ENCODE measurements at places on chromosomes 16 and 17.

- DNase-seq = no peak
Observed at GRCh38 chr16:47247690-47248089, 103.9 kb upstream of the NETO2 start.

- DNase-seq = no peak
Observed at GRCh38 chr16:69508033-69508755, 57.6 kb upstream of the NFAT5 start.

DNA sequence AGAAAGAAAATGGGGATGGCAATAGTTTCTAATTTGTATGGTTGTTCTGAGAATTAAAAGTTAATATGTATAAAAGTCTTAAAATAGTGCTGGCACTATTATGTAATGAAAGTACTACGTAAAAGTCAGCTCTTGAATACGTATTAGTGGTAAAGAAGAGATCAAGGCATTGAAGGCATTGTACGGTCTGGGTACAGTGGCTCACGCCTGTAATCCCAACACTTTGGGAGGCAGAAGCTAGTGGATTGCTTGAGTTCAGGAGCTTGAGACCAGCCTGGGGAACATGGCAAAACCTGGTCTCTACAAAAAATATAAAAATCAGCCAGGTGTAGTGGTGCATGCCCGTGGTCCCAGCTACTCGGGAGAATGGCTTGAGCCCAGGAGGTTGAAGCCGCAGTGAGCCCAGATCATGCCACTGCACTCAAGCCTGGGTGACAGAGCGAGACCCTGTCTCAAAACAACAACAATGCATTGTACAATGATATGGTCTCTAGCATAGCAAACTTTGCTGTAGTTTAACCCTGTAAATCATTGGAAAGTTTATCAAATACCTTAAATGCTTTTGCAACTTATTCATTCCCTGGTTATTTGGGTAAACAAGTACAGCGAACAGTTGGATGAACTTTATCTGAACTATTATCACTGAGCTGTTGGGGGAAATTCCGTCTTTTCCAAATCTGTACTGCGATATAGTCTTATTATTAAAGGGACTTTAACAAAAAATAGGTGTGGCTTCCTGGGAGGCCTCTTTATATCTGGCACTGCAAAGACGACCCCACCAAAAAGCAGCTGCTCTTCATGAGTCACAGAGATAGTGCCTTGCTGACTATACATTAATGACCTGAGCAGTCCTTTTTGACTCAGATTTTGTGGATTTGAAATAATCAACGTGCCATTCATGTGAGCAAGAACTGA lies 73.6 kb downstream of the GPRC5B start:
- no peak for DNase-seq

DNA sequence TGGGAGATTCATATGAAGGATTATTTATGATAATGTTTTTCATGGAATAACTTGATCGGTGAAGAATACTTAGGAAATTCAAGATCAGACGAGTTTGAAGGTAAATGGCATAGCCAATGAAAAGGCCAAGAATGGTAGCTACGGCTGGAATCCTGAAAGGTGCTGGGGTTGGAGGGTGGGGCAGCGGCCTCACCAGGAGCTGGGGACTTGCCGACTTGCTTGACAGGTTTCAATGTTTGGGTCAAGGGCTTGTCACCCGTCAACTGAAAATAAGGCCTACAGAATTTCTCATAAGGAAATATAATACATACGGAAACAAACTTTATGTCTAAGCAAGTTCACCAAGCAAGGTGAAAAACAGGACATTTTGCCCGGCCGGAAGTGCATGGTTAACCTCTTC lies 9.9 kb downstream of the CRYM start:
- no peak for DNase-seq

GRCh38 chr16:89945654-89946053 lies 2.9 kb upstream of the DEF8 start:
- no peak for DNase-seq

DNA sequence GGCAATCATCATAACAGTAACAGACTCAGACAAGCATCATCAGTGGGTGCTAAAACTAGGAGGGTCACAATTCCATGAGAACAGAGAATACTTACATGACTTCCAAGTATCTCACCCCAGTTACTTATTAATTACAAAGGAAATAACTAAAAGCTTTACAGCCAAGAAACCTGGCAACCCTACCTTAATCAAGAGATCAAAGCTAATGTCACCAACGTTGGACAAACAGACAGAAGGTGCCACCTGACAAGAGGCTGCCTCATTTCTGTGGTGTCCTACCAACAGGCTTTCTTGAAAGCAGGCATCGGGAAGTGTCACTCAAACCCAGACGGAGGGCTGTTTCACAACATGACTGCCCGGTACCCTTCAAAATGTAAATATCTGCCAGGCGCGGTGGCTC lies 84.6 kb downstream of the RMI2 start:
- no peak for DNase-seq

- DNase-seq = no peak
Observed at GRCh38 chr17:28043741-28044140, 1.3 kb downstream of the NLK start.

GRCh38 chr17:28030386-28030785 lies 12.1 kb upstream of the NLK start:
- DNase-seq = no peak

GRCh38 chr17:67642488-67642887 lies 75.2 kb upstream of the NOL11 start:
- no peak for DNase-seq

GRCh38 chr16:8645141-8645521 lies 23.6 kb downstream of the METTL22 start:
- no peak for DNase-seq

DNA sequence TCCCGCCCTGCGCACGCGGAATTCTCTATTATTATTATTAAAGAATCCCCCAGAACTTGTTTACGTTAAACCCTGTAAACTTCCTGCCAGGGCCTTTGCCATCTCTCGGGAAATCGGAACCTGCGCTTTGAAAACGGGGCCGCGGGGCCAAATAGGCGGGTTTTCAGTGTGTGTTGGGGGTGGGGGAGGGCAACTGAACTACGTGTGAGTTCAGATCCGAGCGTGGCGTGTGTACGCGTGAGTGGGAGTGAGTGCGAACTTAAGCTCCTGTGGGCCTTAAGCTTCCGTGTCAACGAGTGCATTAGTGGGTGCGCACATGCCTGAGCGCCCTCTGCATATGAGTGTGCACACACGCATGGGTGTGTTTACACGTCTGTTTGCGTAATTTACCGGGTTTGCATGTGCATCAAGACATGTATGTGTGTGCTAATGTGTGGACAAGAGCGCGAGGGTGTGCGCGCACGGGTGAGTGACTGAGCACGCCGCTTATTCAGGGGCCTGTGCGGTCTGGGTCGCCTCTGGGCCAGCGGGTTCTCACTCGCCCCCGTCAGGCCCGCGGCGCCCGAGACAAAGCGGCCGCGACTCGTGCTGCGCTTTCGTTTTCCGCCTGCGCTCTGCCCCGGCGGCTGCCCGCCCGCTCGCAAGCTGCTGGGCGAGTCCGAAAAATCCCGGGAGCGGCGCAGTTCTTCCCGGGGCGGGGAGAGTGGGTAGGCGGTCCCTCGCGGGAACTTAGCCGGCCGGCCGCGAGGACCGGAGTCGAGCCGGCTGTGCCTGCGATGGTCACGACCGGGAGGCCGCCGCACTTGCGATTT lies 1.2 kb upstream of the FOXF1 start:
- DNase-seq = no peak

GRCh38 chr17:67546578-67547527 lies 169.8 kb downstream of the PITPNC1 start:
- no peak for DNase-seq

DNA sequence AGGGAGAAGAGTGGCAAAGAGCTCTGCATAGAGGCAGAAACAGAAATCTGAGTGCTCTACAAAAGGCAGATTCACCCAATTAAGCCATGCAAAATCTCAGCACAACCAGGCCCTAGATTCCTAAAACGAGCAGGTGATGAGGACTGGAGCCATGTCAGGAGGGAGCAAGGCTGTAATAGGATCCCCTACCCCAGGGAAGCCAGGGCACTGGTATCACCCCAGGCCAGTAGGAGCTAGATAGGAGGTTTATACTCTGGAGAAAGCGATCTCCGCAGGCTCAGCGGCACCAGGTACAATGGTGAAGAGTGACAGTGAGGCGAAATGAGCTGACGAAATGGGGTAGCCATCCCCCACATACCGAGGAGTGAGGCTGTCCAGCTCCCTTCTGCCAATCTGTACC lies 171.5 kb downstream of the PARN start:
- no peak for DNase-seq

GRCh38 chr17:81512562-81513371 lies at the start of gene ACTG1:
TSS of gene ACTG1 (minus strand) at chr17:81512799. CDS start at chr17:81512354, 445 bp downstream.
- DNase-seq = peak; percentile 89

DNA sequence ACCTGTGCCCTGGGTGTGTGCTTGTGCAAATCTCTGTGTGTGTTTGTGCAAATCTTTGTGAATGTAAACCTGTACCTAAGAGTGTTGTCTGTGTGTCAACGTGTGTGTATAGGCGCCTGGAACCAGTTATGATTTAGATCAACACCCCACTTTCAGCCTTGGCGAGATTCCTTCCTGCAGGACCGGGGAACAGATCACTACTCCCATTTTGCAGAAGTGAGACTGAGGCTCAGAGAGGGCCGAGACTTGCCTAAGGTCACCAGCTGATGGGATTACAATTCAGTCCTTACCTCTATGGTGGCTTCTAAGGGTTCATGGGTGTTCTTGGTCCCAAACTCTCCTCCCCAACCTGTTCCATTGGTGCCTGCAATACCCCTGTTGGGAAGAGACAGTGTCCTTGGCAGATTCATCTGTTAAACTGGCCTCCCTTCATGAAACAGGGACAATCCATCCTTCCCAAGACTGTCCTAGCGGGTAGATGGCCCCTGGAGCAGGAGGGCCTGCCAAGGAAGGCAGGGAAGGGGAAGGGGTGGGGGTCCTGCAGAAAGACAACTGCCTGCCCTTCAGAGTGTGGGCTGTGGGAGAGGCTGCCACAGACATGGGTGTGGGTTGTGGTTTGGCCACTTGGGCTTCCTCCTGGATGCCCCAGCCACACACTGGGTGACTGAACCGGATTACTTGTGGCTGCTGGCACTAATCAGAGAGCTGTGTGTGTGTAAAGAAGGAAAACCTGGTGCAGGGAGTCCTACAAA lies 6.9 kb upstream of the MAPK7 start:
- DNase-seq = no peak

DNA sequence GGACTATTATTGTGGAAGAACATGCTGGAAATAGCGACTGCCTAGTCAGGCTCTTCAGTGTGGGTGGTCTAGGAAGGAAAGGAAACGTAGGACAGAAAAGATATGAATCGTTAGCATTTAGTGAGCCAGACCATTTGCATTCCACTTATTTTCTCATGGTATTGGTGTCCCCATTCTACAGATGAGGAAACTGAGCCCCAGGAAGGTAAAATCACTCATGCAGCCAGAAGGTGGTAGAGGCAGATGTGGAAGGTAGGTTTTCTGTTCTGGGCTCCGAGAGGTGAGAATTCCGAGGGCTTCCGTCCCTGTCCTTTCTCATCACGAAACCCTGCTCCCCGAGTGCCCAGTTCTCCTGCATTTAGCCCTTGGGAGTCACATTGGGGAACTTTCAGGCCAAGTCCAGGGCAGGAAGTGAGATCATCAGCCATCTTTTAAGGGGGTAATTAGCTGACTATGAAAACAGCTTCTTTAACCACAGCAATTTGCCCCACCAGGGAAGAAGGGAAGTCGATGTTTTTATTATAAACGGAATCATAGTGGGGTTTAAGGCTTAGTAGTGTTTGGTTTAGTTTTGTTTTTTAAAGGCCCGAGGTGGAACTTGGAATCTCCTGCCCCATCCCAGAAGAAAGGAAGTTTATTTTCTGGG lies 110.7 kb upstream of the IRX3 start:
- DNase-seq = no peak

All from stimulated activated CD4-positive, alpha-beta T cell treated with anti-CD3 and anti-CD28 coated beads, Interleukin-4, amount 100 ng/mL, for 4 hours (primary cell).